ENCODE measurements at places on chromosomes 6 and 20.

DNA sequence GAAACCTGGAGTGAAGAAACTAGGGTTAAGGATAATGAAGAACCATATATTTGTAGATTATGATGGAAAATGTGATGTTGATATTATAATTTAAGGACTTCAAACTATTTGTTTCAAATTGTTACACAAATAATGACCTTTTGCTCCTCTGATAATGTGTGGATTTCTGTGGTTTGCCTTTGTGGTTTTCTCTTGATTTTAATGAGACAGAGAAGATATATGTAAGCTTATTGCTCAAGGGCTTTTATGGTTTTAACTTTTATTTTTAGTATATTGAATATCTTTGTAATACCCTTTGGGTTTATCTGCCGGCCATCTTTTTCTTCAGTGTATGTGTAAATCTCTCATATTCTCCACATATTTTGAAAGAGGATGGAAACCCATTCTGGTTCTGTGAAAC lies 362.3 kb downstream of the RIMS1 start:
- no peak for DNase-seq

DNA sequence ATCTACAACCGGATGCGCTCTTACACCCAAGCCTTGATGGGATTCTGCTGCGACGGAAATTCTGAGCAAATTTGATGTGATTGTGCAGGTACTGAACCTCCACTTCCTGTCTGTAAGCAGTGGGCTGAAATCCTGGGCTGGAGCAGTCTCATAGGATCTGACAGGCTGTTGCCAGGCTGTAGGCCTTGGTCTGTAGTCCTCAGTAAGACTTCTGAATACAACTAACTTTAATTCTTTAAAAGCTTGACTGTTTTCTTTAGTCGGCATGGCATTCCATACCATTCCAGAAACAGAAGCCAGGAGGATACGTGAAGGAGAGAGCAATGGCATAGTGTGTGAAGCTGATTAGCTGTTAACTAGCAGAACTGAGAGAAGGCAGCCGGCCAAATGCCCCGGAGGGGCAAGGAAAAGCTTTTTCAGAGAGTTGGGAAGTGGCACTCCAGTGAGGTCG lies 68.3 kb downstream of the ADTRP start:
- no peak for DNase-seq

GRCh38 chr20:61146023-61146422 lies 106.0 kb upstream of the CDH4 start:
- DNase-seq, result no peak

DNA sequence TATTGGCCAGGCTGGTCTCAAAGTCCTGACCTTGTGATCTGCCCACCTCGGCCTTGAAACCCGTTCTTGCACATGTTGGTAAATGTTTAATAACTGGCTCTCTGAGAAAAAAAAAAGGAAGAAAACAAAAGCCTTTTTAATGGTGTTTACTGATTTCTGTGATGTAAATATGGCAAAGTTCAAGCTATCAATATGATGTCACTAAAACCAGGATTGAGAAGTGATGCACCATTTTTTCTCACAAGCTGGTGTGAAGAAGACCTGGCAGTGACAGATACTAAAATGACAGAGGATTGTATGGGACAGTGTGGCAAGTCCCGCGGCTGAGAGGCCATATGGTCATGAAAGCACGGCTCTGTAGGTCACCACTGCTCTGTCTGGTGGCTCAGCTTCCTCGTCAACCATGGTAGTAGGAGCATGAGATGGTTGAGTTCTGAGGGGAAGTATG lies 196.3 kb upstream of the SUPT3H start:
- DNase-seq, result no peak

DNA sequence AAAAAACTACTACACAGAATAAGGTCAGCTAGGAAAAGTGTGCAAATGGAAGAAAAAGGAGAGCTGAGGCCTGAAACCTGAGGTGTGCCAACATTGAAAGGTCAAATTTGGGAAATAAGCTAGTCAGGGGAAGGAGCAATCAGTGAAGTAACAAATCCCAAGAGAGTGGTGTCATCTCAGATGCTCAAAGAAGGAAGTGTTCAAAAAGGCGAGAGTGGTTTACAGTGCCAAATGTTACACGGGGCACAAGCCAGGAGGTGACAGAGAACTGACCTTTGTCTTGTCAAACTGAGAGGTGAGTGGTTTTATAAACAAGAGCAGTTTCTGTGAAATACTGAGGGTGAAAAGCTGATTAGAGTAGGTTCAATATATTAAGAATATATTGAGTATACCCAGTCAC lies 83.0 kb upstream of the TCF21 start:
- DNase-seq, result no peak

GRCh38 chr6:46555129-46555528 lies 63.9 kb upstream of the RCAN2 start:
- no peak for DNase-seq

Data from PC-3 (cell line).